Progenitor cell of endocrine pancreas (in vitro differentiated cells): ENCODE measurements at places on chromosomes 3 and 15. TPM values are rescaled to one million over a fixed set of nuclear protein-coding genes. Genes with fewer than 3 reads are reported as not detected.
A peak's percentile ranks its signal among the peaks of the same experiment; 100 is the strongest.

DNA sequence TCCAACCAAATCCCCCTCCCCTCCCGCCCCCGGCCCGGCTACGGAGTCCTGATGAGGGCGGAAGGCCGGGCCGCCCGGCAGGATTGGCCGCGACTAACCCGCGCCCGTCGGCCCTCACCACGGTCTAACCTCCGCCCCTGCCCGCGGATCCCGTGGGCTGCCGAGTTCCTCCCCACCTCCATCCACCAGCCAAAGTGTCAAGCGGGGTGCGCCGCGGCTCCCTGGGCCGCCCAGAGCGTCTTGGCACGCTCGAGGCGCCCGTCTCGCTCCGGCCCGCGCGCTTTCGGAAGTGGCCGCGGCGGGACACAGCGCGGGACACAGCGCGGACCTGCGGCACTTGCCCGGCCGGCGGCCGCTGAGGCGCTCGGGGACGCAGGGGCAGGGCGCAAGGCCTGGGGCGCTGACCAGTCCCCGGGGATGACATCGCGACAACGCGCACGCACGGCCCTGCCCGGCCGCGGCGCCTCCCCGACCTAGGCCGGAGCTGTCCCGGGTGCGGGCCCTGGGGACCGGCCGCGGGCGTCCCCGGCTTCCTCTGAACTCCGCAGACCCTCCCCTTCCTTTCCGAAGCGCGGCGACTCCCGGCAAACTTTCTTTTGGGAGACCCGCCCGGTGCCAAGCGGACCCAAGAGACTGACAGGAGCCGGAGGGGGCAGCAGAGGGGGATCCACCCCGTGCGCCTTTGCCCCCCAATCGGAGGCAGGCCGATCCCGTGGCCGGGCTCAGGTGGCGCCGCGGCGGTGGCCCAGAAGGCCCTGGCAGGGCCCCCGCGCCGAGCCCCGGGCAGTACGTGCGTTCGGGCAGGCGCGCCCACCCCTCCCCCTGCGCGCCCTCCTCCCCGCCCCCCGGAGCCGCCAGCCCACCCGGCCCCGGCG is 112.8 kb upstream of the ICE2 start:
- peak; percentile 59 for DNase-seq
- H3K36me3 ChIP-seq, result no peaks in the 10 kb centered on the region
- H3K27ac ChIP-seq, result peak overlapping the region; percentile 80
- H3K4me3 ChIP-seq, result peak overlapping the region; percentile 75
- peaks cover 4% of the 10 kb centered on the region for H3K27me3 ChIP-seq
- H3K4me1 ChIP-seq, result peaks cover 23% of the 10 kb centered on the region

- H3K4me3 ChIP-seq, result no peak overlapping the region
- no peak overlapping the region for H3K27ac ChIP-seq
- H3K4me1 ChIP-seq, result no peaks in the 10 kb centered on the region
- no peak for DNase-seq
These were observed 40.0 kb upstream of the SLC6A1 start for GRCh38 chr3:10952525-10952924.

GRCh38 chr15:39919411-39919747 is 687 bp downstream of the GPR176 start:
- peaks cover 14% of the 10 kb centered on the region for H3K4me1 ChIP-seq
- no peak for DNase-seq
- H3K4me3 ChIP-seq, result peak overlapping the region; percentile 64
- peaks cover 22% of the 10 kb centered on the region for H3K27me3 ChIP-seq
- H3K27ac ChIP-seq, result no peak overlapping the region

DNA sequence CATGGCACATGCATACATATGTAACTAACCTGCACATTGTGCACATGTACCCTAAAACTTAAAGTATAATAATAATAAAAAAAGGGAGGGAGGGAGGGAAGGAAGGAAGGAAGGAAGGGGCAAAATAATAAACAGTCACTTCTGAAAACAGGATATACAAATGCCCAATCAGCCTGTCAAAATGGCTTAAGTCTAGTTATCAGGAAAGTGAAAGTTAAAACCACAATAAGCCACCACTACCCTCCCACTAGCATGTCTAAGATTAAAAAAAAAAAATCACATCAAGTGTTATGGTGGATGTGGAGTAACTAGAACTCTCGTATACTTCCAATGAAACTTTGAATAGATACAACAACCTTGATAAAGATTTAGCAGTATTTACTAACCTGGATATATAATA is 145.6 kb upstream of the GMNC start:
- peaks cover 5% of the 10 kb centered on the region for H3K27me3 ChIP-seq
- H3K4me1 ChIP-seq, result peaks cover 12% of the 10 kb centered on the region
- no peak overlapping the region for H3K4me3 ChIP-seq
- no peaks in the 10 kb centered on the region for H3K36me3 ChIP-seq
- H3K27ac ChIP-seq, result no peak overlapping the region

DNA sequence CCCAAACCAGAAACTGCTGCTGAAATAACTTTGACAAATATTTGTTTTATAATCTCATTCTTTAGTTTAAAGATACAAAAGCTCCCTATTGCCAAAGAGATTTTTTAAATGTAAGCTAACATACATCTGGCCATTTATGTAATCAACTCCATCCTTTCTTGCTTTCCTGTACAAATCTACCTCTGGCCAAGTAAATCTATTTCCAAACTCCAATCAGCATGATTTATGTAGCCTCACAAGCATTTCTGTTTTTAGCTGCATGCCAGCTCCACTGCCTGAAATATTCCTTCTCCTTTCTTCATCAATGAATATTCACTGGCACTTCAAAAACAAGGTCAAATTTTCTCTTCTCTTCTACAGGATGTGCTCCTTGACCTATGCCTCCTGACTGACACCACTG is 80.0 kb downstream of the SHOX2 start:
- no peaks in the 10 kb centered on the region for H3K27me3 ChIP-seq
- DNase-seq, result no peak
- no peaks in the 10 kb centered on the region for H3K4me1 ChIP-seq
- no peak overlapping the region for H3K4me3 ChIP-seq
- H3K27ac ChIP-seq, result no peak overlapping the region

GRCh38 chr15:55928955-55929354 is 64.5 kb downstream of the NEDD4 start:
- no peaks in the 10 kb centered on the region for H3K27me3 ChIP-seq
- no peak overlapping the region for H3K4me3 ChIP-seq
- DNase-seq, result no peak
- no peak overlapping the region for H3K27ac ChIP-seq
- peaks cover 9% of the 10 kb centered on the region for H3K36me3 ChIP-seq

- H3K4me1 ChIP-seq, result no peaks in the 10 kb centered on the region
- peaks cover 29% of the 10 kb centered on the region for H3K36me3 ChIP-seq
- H3K4me3 ChIP-seq, result no peak overlapping the region
- H3K27me3 ChIP-seq, result no peaks in the 10 kb centered on the region
- H3K27ac ChIP-seq, result no peak overlapping the region
These were observed 96.3 kb downstream of the STT3B start for GRCh38 chr3:31629054-31629453.

GRCh38 chr3:56926243-56926946 is 124.6 kb upstream of the ARHGEF3 start:
- H3K36me3 ChIP-seq, result no peaks in the 10 kb centered on the region
- H3K27ac ChIP-seq, result no peak overlapping the region
- DNase-seq, result no peak
- no peaks in the 10 kb centered on the region for H3K27me3 ChIP-seq

DNA sequence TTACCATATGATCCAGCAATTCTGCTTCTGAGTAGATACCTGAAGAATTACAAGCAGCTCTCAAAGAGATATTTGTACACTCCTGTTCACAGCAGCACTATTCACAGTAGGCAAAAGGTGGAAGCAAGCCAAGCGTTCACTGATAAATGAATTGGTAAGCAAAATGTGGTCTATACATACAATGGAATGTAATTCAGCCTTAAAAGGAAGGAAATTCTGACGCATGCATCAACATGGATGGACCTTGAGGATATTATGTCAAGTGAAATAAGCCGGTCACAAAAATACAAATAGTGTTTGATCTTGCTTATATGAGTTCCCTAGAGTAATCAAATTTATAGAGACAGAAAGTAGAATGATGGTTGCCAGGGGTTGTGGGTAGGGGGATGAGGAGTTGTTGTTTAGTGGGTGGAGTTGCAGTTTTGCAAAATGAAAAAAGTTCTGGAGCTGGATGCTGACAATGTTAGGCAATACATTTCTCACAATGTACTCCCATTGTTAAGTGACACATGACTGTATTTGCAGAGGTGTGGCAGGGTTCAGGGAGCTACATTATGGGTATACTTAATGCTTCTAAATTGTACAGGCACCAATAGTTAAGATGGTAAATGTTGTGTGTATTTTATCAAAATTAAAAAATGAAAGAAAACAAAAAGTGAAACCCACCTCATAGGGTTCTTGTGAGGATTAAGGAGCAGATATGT is 26.7 kb downstream of the SLC6A1 start:
- no peak for DNase-seq
- H3K4me3 ChIP-seq, result no peak overlapping the region
- no peaks in the 10 kb centered on the region for H3K4me1 ChIP-seq
- no peaks in the 10 kb centered on the region for H3K36me3 ChIP-seq
- peaks cover 31% of the 10 kb centered on the region for H3K27me3 ChIP-seq
- no peak overlapping the region for H3K27ac ChIP-seq

DNA sequence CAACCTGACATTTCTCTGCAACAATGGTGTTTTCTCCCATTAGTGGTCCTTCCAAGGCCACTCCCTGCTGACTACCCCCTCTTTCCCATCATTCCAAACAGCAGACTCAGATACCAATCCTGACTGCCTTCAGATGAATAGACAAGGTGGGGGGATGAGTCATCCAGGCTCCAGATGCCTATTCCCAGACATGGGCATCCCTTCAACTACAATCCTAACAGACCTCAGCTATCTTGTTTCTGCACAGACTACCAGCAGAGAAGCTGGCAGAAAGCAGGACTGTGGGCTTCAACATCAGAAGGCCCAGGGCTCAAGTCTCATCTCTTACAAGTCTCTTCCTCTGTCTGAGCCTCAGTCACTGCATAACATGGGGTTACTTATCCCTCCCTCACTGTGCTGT is 2.2 kb downstream of the RBP1 start:
- H3K4me3 ChIP-seq, result peak overlapping the region; percentile 95
- H3K27me3 ChIP-seq, result no peaks in the 10 kb centered on the region
- peaks cover 84% of the 10 kb centered on the region for H3K4me1 ChIP-seq
- H3K27ac ChIP-seq, result no peak overlapping the region
- H3K36me3 ChIP-seq, result peaks cover 14% of the 10 kb centered on the region
- no peak for DNase-seq

GRCh38 chr3:54653456-54654195 is 274.2 kb downstream of the LRTM1 start:
- no peak for DNase-seq
- H3K4me3 ChIP-seq, result no peak overlapping the region
- H3K4me1 ChIP-seq, result no peaks in the 10 kb centered on the region
- H3K27ac ChIP-seq, result no peak overlapping the region
- peaks cover 15% of the 10 kb centered on the region for H3K27me3 ChIP-seq

GRCh38 chr3:85560088-85560785 is 601.4 kb downstream of the CADM2 start:
- no peak overlapping the region for H3K4me3 ChIP-seq
- no peaks in the 10 kb centered on the region for H3K36me3 ChIP-seq
- no peaks in the 10 kb centered on the region for H3K27me3 ChIP-seq
- no peaks in the 10 kb centered on the region for H3K4me1 ChIP-seq

GRCh38 chr15:60763688-60764087 is 284.7 kb upstream of the ICE2 start:
- peaks cover 2% of the 10 kb centered on the region for H3K4me1 ChIP-seq
- no peak overlapping the region for H3K27ac ChIP-seq
- H3K4me3 ChIP-seq, result no peak overlapping the region

DNA sequence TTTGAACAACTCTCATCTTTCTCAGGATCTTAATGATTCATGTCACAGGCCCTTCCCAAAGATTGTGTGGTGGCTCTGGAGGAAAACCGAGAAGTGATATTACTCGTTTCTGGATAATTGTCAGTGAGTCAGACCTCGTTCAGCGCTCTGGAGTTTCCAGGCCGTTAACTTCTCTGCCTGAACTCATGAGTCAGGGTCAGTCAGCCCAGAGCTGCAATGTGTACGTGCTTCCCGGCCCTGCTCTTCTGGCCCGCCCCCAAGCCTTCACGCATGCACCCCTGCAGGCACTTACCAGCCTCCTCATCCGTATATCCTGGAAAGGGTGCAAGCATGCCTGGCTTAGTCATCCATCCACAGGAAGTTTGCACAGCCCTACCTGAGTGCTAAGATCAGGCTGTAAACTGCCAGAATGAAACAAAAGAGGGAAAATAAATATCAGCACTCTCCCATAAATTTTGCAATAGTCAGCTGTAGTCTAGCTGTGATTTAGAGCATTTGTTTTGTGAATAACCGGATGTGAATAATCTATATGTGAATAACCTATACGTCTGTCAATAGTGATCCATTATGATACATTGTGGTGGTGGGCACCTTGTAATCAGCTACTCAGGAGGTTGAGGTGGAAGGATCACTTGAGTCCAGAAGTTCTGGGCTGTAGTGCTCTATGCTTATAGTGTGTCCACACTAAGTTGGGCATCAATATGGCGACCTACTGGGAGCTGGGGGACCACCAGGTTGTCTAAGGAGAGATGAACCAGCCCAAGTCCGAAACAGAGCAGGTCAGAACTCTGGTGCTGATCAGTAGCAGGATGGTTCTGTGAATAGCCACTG is 35.3 kb upstream of the SEMA4B start:
- no peaks in the 10 kb centered on the region for H3K36me3 ChIP-seq
- H3K4me3 ChIP-seq, result no peak overlapping the region
- peaks cover 9% of the 10 kb centered on the region for H3K4me1 ChIP-seq
- DNase-seq, result no peak
- H3K27ac ChIP-seq, result peak overlapping the region; percentile 64
- H3K27me3 ChIP-seq, result no peaks in the 10 kb centered on the region

GRCh38 chr15:62119874-62120273 is 45.2 kb downstream of the C2CD4B start:
- DNase-seq, result no peak
- no peak overlapping the region for H3K27ac ChIP-seq
- H3K4me1 ChIP-seq, result peaks cover 21% of the 10 kb centered on the region
- no peak overlapping the region for H3K4me3 ChIP-seq
- no peaks in the 10 kb centered on the region for H3K27me3 ChIP-seq
- no peaks in the 10 kb centered on the region for H3K36me3 ChIP-seq

- H3K36me3 ChIP-seq, result no peaks in the 10 kb centered on the region
- no peak for DNase-seq
- no peak overlapping the region for H3K4me3 ChIP-seq
- peaks cover 3% of the 10 kb centered on the region for H3K4me1 ChIP-seq
These were observed 27.9 kb upstream of the PDE8A start for GRCh38 chr15:84953726-84954125.

GRCh38 chr3:70580021-70580420 is 267.6 kb upstream of the MDFIC2 start:
- no peak overlapping the region for H3K4me3 ChIP-seq
- H3K27me3 ChIP-seq, result peaks cover under 1% of the 10 kb centered on the region
- DNase-seq, result no peak
- H3K27ac ChIP-seq, result no peak overlapping the region
- H3K4me1 ChIP-seq, result peaks cover 4% of the 10 kb centered on the region

DNA sequence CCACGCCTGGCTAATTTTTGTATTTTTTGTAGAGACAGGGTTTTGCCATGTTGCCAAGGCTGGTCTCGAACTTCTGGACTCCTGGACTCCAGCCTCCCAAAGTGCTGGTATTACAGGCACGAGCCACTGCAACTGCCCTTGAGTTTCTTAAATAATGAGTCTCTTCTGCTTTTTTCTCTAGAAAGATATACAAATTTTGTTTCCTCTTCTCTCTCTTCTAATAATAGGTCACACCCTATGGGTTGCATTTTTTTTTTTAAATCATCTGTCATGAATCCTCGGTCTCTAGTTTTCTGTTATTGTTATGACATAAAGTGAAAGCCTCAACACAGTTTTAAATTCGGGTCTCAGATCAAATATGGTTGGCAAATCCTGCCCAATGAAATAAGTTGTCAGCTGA is 111.2 kb downstream of the IL12A start:
- peaks cover 4% of the 10 kb centered on the region for H3K4me1 ChIP-seq
- H3K27me3 ChIP-seq, result peaks cover 12% of the 10 kb centered on the region
- H3K36me3 ChIP-seq, result no peaks in the 10 kb centered on the region
- H3K4me3 ChIP-seq, result no peak overlapping the region

Gene UNC45A
- total RNA-seq, result 83.4 and 90.6 TPM in 2 replicates

Gene CAMP
- total RNA-seq, result not detected in 2 replicates

Gene TSEN2
- total RNA-seq, result 33.3 and 33.7 TPM in 2 replicates

Gene LEKR1
- 2.4 and 4.1 TPM in 2 replicates for total RNA-seq
